Midbrain (tissue), 1 donor: ENCODE measurements at places on chromosomes 2 and 18.

DNA sequence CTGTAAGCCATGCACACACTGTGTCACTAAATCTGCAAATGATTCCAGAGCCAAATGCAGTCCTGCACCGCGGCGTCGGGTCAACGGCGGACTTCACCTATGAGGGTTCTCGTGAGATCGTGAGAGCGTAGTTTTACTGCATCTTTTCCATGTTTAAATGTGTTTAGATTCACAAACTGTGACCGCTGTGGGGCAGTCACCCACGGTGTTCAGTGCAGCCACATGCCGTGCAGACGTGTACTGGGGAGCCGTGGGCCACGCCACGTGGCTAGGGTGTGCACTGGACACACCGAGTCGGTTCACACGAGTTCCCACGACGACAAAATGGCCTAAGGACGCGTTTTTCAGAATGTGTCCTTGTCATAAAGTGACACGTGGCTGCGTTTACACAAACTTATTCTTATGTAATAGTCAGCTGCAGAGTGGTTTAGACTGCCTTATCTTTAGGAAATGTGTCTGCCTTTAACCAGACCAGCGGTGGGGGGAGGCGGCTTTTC lies 34.1 kb downstream of the NFATC1 start:
- DNase-seq: no peak

DNA sequence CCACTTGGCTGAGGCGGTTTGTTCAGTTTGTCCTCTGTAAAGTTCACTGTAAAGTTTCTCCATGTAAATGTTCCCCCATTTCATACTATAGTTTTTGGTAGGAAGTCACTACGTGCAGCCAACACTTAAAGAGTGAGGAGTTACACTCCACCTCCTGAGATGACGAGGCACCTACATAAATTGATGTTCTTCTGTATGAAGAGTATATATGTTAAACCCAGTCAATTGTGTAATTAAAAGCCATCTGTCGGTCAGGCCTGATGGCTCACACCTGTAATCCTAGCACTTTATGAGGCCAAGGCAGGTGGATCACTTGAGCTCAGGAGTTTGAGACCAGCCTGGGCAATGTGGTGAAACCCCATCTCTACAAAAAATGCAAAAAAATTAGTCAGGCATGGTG lies 7.6 kb downstream of the PIGN start:
- no peak for DNase-seq

DNA sequence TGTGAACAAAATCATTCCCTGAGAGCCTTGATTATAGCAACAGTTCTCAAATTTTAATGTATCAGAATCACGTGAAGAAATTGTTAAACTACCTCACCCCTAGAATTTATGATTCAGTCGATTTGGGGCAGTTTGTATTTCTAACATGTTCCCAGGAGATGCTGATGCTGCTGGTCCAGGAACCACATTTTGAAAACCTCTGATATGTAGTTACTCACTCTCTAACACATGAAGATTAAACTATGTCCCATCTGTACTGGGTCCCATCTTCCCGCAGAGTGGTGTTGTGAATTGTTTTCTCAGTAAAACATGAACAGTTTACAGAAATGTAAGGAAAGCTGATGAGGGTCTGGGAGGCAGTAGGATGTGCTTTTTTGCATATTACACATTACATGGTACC lies 223.1 kb downstream of the CDH20 start:
- no peak for DNase-seq

GRCh38 chr2:216925636-216926366 lies 65.9 kb upstream of the TNP1 start:
- DNase-seq: no peak

GRCh38 chr18:10907749-10908148 lies 241.6 kb downstream of the PIEZO2 start:
- no peak for DNase-seq
